Brain (organoid and tissue), 16 donors: ENCODE measurements at places on chromosomes 13 and 19. TPM values are rescaled to one million over a fixed set of nuclear protein-coding genes. Genes with fewer than 3 reads are reported as not detected.
A peak's percentile ranks its signal among the peaks of the same experiment; 100 is the strongest.

GRCh38 chr13:98386637-98387036 lies 190.3 kb downstream of the STK24 start:
- DNase-seq: no peak

DNA sequence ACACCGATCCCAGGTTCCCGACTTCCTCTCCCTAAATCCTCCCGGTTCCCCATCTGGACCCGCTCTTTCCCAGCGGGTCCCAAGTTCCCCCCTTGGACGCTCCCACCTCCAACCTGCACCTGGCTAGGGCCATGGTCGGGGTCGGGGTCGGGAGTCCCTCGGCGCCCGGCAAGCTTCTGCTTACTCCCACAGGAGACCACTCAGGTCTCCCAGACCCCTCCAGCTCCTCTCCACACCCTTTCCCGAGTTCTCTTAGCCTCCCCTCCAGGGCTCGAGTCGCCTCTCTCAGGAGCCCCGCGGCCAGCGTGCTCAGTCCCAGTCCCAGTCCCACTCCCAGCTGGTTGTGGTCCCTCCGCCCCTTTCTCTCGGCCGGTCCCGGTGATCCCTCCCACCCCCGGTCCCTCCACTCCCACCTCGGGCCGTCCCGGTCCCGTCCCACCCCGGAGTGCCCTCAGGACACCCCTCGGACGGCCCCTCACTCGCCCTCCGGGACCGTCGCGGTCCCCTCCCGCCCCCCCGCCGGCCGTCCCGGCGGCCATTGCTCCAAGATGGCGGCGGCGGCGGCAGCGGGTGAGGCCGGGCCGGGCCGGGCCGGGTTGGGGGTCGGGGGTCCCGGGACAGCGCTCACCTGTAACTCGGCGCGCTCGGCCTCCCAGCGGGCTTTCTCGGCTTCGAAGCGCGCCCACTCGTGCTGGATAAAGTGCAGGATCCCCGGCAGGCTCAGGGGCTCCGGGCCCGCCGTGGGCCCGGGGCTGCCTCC lies at the start of gene FKRP:
TSS of gene FKRP (plus strand) at position 537 of the 760 bp plus-strand sequence. CDS start 9,394 bp downstream, outside the sequence.
- DNase-seq: peak; percentile 49

DNA sequence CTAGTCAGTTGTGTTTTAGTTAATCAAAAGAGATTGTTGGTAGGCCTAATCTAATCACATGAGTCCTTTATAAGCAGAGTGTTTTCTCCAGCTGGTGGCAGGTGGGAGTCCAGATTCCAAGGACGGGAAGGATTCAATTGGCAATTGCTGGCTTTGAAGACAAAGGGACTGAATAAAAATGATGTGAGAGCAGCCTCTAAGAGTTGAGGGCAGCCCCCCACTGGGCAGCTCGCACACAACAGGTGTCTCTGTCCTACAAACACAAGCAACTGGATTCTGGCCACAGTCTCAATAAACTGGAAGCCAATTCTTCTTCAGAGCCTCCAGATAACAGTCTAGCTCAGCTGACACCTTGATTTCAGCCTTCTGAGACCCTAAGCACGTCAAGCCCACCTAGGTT lies 915.2 kb downstream of the PCDH9 start:
- DNase-seq: no peak

DNA sequence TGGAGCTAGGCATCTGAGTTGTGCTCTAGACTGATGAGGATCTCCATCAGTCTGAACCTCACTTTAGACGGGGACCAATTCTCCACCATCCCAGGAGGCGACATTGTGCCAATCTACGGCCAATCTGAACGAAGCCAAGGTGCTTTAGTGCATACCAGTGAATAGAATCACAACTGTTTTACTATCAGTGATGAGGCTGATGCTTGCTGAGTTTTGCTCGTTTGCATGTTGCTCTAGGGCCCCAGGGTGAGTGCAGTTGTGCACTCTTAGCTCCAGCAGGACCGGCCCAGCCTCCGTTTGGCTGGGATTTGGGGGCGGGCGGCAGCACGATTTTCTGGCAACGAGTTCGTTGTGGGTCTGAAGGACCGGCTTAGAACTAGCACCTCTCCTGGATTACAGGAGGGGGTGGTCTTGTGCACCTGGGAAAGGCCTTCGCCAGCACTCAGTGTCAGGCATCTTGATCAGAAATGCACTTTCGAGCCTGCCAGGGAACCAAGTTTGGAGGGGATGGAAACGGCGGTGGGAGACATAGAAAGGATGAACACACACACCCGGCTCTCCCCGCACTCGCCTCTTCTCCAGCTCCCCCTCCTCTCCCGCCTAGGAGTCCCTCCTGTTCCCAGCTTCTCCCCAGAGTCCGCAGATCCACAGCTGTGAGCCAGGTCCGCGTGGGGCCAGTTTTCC lies 4.4 kb downstream of the GSX1 start:
- peak; percentile 24 for DNase-seq

DNA sequence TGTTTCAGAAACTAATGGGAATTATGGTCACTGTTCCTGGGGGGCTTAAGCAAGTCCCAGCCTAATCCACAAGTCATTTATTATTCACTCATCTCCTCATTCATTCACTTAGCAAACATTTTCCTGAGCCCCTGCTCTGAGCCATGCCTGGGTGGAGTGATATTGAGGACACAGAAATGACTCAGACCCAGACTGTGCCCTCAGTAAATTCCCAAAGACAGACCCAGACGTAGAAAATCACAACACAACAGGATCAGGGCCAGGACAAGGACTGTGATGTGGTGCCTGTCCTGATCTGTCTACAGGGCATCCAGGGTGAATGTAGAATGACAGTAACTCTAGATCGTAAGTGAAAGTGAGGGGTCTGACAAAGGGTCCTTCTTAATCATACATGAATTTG lies 7.0 kb upstream of the SPACA6 start:
- no peak for DNase-seq

The KLK10 gene
- 0.71 TPM for polyA plus RNA-seq

DNA sequence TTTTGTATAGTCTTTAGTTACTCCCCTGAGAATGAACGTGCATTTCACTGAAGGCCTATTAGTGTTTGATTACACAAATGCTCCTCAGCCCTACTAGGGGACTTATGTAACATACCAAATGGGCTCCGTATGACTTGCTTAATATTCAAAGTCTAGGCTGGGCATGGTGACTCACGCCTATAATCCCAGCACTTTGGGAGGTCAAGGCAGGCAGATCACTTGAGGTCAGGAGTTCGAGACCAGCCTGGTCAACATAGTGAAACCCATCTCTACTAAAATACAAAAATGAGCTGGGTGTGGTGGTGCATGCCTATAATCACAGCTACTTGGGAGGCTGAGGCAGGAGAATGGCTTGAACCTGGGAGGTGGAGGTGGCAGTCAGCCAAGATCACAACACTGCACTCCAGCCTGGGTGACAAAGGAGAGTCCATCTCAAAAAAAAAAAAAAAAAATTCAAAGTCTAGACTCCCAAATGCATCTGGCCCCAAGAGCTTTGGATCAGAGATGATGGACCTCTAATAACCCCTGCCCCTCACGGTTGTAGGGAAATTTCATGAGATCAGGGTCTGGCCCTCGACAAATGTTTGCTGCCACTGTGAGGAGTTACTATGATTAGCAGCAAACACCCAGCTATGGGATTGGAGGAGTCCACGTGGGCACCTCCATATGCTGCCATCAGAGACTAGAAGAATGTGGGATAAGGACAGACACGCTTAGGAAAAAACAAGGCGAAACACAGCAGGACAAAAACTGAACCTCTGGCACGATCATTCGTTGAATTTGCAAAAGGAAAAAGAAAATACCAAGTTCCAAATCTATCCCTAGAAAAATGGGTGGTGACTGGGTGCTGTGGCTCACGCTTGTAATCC lies 4.6 kb downstream of the FBXO17 start:
- no peak for DNase-seq

DNA sequence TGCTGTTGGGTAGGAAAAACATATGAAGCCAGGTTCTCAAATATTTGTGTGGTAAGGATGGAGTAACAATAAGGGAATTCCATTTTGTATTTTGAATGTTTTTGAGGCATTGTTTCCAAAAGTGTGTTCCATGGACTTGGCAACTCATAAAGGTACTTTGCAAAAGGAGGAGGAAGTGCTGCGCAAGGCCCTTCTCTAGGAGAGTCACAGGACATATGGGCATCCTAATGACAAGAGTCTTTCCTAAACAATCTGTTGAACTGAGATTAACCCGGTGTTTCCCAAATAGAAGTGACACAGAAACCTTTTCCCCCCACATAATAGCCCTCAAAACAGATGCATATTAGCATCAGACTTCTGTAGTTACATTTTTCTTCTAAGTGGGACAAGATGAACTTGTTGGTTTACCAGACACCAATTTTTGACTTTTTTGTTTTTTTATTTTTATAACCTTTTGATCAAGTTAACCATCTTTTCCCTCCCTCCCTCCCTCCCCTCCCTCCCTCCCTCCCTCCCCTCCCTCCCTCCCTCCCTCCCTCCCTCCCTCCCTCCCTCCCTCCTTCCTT lies 209.3 kb downstream of the PCCA start:
- no peak for DNase-seq

The LRG1 gene
- polyA plus RNA-seq: 0.14 TPM

The PROSER3 gene
- 18.7 TPM for polyA plus RNA-seq

DNA sequence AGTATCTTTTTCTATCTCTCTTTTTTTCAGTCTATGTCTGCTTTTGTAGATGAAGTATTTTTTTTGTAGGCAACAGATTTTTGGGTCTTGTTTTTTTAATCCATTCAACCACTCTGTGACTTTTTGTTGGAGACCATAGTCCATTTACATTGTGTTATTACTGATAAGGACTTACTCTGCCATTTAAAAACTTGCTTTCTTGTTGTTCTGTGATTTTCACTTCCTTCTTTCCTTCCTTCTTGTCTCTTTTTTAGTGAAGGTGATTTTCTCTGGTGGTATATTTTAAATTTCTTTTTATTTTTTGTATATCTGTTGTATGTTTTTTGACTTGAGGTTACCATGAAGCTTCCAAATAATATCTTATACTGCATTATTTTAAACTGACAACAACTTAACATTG lies 79.5 kb downstream of the COG6 start:
- DNase-seq: no peak

- no peak for DNase-seq
These were observed 212.5 kb downstream of the POSTN start for GRCh38 chr13:37385956-37386670.

- DNase-seq: peak; percentile 7
These were observed 152.4 kb upstream of the ATXN8OS start for GRCh38 chr13:69955271-69955670.

GRCh38 chr19:44748426-44749254 lies at the start of gene BCL3:
Gene BCL3, plus strand, starts transcription at chr19:44748708. Its CDS starts 83 bp downstream, at chr19:44748791.
- DNase-seq: no peak

GRCh38 chr19:50489461-50490011 lies 12.9 kb upstream of the GARIN5A start:
- no peak for DNase-seq

The MAMSTR gene
- polyA plus RNA-seq: 3.6 TPM

DNA sequence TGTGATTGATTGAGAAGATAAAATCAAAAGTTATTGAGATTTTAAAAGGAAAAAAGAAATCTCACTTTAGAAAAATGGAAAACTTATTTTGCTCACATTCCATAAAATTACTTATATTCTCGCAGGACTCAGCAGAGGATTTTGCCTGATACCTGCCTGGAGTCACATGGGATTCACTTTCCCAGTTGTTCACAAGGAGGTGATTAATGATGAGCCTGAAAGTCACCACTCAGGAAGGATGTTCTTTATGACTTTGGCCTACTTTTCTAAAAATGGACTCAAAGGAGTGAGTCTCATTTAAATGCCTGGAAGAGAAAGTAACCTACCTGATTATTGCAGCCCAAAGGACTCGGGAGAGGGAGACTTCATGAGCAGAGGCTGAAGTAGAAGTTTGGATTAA lies 34.5 kb upstream of the FAM216B start:
- no peak for DNase-seq

The GJA3 gene
- not detected for polyA plus RNA-seq

The KRTDAP gene
- polyA plus RNA-seq: not detected

GRCh38 chr19:5170329-5170745 lies 170.3 kb downstream of the PTPRS start:
- DNase-seq: no peak

The COMP gene
- not detected for polyA plus RNA-seq

GRCh38 chr13:36211567-36211966 lies 2.8 kb downstream of the SOHLH2 start:
- no peak for DNase-seq

DNA sequence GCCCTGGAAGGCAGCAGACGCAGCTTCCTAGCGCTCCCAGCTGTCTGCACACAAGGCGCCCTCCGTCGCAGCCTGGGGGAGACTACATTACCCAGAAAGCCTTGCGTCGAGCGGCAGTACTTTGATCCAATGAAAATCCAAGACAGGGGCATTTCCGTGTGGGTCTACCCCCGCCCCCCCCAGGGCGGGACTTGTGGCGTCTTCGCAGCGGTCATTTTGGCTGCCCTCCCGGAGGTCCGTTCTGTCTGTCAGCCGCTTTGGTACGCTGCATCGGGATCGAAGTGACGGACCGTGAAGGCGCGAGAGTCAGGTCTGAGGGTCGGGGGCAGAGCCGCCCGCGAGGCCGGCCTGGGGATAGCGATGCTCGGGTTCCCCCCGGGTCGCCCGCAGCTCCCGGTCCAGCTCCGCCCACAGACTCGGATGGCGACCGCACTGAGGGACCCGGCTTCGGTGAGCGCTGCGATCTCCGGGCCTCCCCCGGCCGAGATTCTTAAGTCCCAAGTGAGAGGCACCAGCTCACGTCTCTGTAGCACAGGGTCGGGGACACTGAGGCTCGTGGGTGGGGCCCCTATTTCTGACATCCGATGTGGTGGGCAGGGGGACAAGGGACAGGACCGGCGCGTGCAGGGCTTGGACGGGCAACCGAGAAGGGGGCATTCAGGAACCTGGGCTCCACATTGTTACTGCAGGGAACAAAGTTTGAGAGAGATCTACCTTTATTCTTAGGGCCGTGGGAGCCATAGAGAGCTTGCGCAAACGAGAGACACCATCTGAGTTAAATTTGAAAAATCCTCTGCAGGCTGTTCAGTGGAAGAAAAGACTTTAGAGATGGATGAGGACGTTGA lies at the start of gene ZNF211:
TSS of gene ZNF211 (plus strand) at position 182 of the 845 bp plus-strand sequence. CDS start at position 361, 179 bp downstream.
- DNase-seq: peak; percentile 97

DNA sequence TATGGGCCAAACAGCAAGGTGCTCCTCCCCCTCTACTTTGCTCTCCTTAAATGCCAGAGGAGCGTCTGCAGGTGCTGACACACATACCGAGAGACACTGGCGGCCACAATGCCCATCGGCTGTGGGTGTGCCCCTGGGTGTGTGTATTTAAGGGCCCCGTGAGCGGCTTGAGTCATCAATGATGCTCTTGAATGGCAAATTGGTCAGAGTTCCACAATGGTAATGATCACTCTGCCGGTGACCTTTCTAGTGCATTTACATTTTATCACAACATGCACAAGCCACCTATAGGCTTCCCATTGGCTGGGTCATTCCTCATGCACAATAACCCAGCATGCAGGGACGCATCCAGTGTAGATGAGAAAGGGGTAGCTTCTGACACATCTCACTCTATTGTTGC lies 124.8 kb downstream of the ZNF536 start:
- no peak for DNase-seq

GRCh38 chr19:45355402-45355801 lies 14.9 kb downstream of the KLC3 start:
- no peak for DNase-seq

The ZNF653 gene
- polyA plus RNA-seq: 15.8 TPM

The ATP4B gene
- polyA plus RNA-seq: 1.8 TPM

The IGFL2 gene
- polyA plus RNA-seq: not detected

- peak; percentile 62 for DNase-seq
These were observed 31.0 kb upstream of the SLC1A6 start for GRCh38 chr19:15010501-15011300.
